CD4-positive, alpha-beta T cell treated with Interleukin-10 for 1 hour (primary cell): ENCODE measurements at places on chromosomes 4 and X.
A peak's percentile ranks its signal among the peaks of the same experiment; 100 is the strongest.

DNA sequence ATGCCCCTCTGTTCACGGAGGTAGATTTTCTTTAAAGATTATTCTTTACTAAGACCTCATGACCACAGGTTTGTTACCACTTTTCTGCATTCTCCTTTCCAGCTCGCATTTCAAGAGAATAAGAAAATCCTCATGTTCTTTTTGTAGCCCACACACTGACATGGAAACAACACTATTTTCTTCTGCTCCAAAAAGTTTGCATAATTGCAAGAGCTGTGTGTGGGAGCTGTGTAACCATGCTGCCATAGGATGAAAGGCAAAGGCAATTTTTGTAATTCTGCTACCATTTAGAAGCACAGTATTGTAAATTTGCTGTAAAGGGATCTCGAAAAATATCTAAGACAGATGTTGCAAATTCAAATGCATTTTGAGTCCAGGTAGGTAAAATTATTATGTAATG, 302.4 kb upstream of the EMCN start:
- DNase-seq = no peak

- no peak for DNase-seq
Measured at GRCh38 chr4:141614878-141615586, 21.4 kb upstream of the IL15 start.

DNA sequence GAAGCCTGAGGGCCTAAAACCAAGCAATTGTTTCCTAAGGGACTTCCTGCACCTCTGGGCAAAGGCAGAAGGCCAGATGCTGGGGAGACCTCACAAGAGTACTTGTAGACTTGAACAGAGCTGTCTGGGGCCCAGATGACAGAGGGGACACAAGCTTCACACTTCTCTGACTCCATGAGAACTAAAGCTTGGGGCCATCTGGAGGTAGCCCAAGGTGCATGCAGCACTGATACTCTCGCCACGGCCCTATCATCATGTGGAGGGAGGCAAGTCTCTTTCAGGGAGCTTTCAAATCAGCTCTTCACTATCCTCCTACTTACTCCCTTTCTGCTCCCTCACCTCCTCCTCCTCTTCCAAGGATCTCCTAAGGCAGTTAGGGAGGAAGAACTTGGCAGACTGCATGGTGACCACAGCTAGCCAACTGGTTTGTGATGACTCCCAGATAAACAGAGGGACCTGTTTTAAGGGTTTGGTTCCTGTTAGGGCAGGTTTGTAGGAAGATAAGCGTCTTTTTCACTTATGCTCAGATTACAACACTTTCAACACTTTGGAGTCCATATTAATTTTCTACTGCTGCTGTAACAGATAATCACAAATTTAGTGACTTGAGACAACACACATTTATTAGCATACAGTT, 23.8 kb downstream of the MSL3 start:
- DNase-seq = no peak

DNA sequence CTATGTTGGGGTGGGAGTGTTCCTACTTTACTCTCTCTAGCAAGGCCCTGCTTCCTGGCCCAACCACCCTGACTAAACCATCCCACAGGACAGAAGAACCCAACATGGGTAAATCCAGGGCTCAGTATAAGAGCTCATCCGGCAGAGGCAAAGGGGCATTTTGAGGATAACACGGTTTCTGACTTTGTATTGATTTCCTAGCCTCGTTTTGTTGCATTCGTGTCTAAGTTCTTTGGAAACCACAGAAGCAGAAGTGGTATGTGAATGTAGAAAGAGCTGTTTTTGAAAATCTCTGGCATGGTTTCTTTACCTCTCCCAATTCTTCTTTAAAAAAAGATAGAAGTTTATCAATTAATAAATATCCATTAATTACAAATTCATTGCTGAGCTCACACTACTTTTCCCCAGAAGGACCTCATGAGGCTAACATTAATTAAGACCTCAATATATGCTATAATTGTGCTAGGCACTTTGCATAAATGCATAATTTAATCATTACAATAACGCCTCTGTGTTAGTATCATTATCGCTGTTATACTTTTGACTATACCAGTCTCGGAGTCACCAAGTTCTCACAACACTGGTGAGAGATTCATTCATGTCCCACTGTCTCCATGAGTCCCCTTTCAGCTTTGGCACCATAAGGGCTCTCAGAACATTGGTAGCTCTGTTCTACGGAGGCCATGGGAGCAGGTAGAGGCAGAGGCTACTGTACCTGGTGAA, 5.8 kb upstream of the CLNK start:
- DNase-seq = no peak

DNA sequence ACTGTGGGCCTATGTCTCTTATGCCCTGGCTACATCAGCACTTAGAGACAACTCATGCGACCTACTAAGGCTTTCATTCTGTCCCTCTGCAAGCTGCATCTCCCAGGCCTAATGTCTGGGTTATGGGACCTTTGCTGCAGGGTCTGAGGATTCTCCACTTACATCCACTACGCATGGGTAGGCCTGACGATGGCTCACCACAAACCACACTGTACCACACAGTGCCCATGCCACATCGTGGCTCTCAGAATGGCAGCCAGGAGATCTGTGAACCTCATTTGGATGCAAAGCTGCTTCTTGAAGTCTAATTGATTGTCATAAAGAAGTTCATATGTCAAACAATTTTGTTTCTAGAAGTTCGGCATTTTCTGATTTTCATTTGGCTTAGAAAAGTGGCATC, 84.6 kb upstream of the BEND4 start:
- DNase-seq = no peak

- DNase-seq = no peak
Measured at GRCh38 chrX:120662662-120663061, 32.8 kb upstream of the C1GALT1C1 start.

GRCh38 chr4:146488495-146489174, 33.1 kb downstream of the SLC10A7 start:
- peak; percentile 23 for DNase-seq

DNA sequence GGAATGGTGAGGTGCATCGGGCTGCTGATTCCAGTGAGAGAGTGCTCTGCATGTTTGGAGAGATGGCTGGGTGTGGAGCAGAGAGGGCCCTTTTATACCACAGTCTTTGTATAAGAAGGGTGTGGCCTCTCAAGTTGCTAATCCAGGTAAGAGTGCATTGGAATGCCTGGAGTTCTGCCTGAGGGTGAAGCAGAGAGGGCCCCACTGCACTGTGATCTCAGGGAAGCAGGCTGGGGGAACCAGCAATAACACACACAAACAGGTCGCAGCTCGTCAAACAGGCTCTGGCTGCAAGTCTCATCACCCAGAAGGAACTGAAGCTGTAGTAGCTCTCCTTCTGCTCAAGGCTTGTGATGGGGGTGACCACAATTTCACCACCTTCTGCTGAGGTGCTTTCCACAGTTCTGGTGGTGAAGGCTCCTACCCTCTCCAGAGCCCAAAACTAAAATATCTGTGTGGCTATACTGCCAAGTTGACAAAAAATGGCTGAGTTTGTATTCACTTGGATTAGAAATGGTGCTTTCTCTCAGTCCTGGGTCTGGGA, 687.4 kb upstream of the HS3ST1 start:
- no peak for DNase-seq

DNA sequence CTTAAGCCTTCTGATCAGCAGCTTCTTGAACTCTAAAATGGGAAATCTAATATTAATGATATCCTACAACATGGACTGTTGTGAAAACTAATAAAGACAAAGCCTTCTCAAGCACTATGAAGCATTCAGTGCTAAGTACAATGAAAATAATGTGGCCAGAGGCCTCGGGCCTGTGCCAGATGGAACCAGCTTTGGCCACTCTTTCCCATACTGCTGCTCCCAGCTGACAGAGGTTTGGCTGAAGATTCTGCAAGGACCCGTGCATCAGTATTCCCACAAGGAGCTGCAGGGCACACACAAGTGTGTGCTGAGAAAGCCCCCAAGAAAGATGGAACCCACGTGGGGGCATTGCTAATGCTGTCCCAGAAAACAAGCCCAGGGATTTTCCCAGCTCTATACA, 60.5 kb upstream of the RPL34 start:
- DNase-seq = no peak
